ENCODE measurements at places on chromosomes 3 and 15. TPM values are rescaled to one million over a fixed set of nuclear protein-coding genes. Genes with fewer than 3 reads are reported as not detected.
A peak's percentile ranks its signal among the peaks of the same experiment; 100 is the strongest.

GRCh38 chr15:74378848-74379247 lies 11.4 kb upstream of the CYP11A1 start:
- no peaks in the 10 kb centered on the region for H3K36me3 ChIP-seq
- H3K27ac ChIP-seq, result no peak overlapping the region
- H3K27me3 ChIP-seq, result no peaks in the 10 kb centered on the region
- H3K4me3 ChIP-seq, result no peak overlapping the region
- peak; percentile 59 for DNase-seq

DNA sequence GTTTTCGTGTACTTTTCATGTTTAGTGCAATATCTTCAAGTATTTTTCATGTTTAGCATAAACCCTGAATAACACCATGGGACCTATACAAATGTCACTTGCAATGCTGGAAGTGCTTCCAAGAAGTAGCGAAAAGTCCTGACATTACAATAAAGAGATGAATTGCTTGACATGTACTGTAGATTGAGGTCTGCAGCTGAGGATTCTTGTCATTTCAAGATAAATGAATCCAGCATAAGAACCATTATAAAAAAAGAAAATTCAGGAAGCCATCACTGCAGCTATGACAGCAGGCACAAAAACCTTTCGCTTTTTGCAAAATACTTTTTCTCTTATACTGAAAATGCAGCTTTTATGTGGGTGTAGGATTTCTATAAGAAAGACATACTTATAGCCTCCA lies 37.4 kb downstream of the IFT57 start:
- H3K36me3 ChIP-seq, result no peaks in the 10 kb centered on the region
- H3K4me1 ChIP-seq, result no peaks in the 10 kb centered on the region
- H3K27ac ChIP-seq, result no peak overlapping the region
- no peaks in the 10 kb centered on the region for H3K27me3 ChIP-seq

DNA sequence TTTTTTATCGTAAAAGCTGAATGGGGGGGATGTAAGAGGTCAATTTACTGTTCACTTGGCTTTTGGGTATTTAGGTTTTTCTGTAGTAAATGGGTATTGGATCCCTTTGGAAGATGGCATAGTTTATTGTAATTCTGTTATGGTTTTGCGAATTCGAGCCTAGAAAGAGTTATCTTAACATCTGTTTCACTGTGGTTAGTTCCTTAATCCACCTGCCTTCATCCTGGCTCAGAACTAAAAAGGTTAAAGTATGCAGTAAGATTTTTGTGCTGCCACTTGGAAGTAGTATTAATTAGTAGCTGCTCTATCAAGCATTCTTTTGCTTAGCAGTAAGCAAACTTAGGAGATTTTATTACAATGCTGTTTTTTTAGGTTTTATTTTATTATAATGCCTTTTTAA lies 62.4 kb downstream of the ARIH1 start:
- no peak overlapping the region for H3K4me3 ChIP-seq
- H3K27me3 ChIP-seq, result no peaks in the 10 kb centered on the region
- no peak for DNase-seq
- no peak overlapping the region for H3K27ac ChIP-seq
- no peaks in the 10 kb centered on the region for H3K36me3 ChIP-seq
- no peaks in the 10 kb centered on the region for H3K4me1 ChIP-seq

Gene RTP1
- 0.48 TPM for total RNA-seq

DNA sequence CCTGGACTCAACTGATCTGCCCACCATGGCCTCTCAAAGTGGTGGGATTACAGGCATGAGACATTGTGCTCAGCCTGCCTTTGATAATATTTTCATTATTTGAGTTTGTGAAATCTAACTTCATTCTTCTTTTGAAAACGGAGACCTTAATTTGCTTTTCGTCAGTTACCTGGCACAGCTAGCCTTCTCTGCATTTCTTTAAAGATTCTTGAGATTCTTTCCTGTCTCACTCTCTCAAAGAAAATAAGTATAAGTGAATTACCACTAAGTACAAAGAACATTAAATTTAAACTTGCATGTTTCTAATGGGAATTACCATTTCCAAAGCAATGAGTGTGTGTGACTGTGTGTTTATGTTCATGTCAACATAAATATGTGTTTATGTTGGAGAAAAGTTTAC lies 187.9 kb downstream of the NFKBIZ start:
- DNase-seq, result no peak
- no peaks in the 10 kb centered on the region for H3K36me3 ChIP-seq
- H3K4me3 ChIP-seq, result no peak overlapping the region
- no peaks in the 10 kb centered on the region for H3K27me3 ChIP-seq
- H3K4me1 ChIP-seq, result peaks cover 4% of the 10 kb centered on the region

- no peak for DNase-seq
- no peaks in the 10 kb centered on the region for H3K27me3 ChIP-seq
- no peaks in the 10 kb centered on the region for H3K4me1 ChIP-seq
- H3K4me3 ChIP-seq, result no peak overlapping the region
- peaks cover under 1% of the 10 kb centered on the region for H3K36me3 ChIP-seq
Observed at GRCh38 chr3:98711426-98711825, 51.7 kb upstream of the ST3GAL6 start.

GRCh38 chr3:17844236-17844635 lies 101.8 kb upstream of the TBC1D5 start:
- no peaks in the 10 kb centered on the region for H3K4me1 ChIP-seq
- no peaks in the 10 kb centered on the region for H3K36me3 ChIP-seq
- no peaks in the 10 kb centered on the region for H3K27me3 ChIP-seq
- no peak for DNase-seq

Gene SPATA12
- not detected for total RNA-seq

Gene CHRNA3
- total RNA-seq, result not detected

DNA sequence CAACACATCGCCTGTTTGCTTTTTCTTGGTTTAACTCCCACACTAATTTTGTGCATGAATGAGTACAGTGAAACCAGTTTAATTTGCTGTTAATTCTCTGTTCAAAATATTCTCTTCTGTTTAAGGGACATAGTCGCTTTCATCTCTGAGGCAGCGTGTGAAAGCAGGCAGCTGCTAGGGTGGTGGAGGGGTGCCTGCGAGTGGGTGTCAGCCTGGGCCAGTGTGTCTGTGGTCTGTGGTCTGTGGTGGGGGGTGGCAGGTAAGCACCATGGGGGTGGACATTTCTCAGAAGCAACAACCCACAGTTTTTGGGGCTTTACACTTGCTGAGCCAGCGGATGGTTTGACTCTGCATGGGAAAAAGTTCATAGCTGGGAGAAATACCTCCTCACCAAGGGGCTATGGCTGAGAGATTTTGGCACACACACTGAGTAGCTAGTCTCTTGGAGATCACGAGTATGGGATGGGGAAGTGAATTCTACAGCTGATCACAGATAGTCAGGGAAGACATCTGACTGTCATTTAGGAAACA lies 109.2 kb downstream of the EPHB1 start:
- no peaks in the 10 kb centered on the region for H3K27me3 ChIP-seq
- no peak overlapping the region for H3K27ac ChIP-seq
- DNase-seq, result no peak
- no peak overlapping the region for H3K4me3 ChIP-seq
- H3K36me3 ChIP-seq, result no peaks in the 10 kb centered on the region

DNA sequence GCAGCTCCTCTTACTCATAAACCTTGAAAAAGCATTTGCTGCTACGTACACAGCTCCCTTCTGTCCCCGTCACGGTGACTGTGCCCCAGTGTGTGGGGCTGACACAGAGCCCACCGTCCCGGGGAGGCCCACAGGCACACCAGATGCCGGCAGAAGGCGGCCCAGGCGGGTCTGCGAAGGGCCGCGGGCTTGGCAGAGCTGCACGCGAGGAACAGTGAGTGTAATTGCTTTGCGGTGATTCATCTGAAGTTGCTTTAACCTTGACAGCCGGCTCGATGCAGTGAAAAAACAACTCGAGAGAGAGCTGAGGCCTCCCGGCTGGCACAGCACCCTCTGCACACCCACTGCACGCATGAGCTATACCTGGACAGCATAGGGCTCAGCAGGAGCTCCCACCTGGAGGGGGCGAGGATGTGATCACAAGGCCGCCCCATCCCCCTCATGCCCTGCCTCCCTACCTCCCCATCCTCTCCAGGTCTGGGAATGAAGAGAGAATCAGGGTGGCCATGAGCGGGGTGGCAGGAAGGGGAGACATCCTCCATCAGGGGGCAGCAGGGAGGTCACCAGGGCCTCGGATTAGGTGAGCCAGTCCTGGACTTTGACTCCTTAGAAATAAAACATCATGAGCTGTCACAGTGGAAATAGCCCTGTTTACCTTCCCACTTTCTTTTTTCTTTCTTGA lies 172.7 kb downstream of the MEGF11 start:
- no peak for DNase-seq
- H3K4me3 ChIP-seq, result no peak overlapping the region
- H3K4me1 ChIP-seq, result no peaks in the 10 kb centered on the region
- no peaks in the 10 kb centered on the region for H3K27me3 ChIP-seq

DNA sequence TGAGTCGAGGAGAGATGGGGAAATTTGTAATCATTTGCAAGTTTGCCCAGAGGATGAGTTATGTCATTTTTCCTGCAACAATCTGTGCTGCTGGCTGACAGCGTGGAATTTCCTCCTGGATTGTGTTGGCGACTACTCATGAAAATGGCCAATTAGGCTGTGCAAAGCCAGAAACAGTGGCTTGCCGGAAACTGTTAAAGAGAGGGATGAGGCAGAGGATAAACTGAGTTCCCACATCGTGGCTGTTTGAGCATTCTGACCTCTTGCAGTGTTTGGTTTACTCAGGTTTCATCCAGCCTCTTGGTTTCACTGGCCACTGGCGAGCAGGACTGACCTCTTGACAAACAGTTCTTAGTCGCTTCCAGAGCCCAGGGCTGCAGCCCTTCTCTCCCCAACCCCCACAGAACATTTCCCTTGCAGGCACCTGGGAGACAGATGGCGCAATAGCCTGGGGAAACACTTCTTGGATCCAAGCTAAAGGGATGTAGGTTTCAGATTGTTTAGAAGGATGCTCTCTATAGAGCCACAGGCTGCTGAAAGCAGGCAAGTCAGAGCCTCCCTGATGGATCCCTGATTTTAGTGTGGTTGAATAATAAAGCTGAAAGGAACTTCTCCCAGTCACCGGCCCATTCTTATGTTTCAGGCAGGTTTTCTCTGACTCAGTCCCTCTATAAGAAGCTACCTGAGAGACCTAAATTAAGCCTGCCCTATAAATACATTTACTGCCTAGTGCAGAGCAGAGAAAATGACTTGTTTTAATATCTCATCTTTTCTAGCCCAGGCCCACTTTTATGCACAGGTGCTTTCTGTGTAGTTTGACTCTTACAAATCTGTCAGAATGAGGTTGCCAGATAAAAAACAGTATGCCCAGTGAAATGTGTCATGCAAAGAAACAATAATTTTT lies 92.8 kb upstream of the UBE2E1 start:
- peak; percentile 56 for DNase-seq
- H3K4me1 ChIP-seq, result no peaks in the 10 kb centered on the region
- no peak overlapping the region for H3K4me3 ChIP-seq
- H3K36me3 ChIP-seq, result no peaks in the 10 kb centered on the region
- no peak overlapping the region for H3K27ac ChIP-seq

- no peak overlapping the region for H3K4me3 ChIP-seq
- H3K27me3 ChIP-seq, result no peaks in the 10 kb centered on the region
- no peaks in the 10 kb centered on the region for H3K4me1 ChIP-seq
Observed at GRCh38 chr15:57436166-57436565, 59.9 kb downstream of the CGNL1 start.

DNA sequence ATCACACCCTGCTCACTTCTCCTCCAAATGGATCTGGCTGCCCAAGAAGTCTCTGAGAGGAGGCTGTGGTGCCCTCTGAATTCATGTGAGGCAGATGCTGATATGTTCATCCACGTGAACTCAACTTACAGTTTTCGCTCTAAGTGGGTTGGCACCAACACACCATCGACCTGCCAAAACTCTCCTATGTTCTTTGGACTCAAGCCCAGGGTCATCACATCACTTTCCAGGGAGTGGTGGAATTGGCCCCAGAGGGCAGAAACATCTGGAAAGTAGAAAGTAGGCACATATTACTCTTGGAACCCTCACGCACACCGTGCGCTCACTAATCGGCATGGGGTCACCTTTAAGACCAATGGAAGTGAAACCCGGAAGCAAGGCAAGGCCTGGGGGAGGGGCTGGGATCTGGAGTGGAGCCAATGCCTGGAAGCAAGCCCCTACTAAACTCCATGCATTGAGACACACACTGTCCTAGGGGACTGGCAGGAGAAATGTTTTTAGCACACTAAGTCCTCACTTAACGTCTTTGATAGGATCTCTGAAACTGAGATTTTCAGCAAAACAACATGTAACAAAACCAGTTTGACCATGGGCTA lies 41.4 kb downstream of the SSUH2 start:
- H3K4me3 ChIP-seq, result no peak overlapping the region
- no peak for DNase-seq
- H3K27ac ChIP-seq, result no peak overlapping the region
- H3K36me3 ChIP-seq, result no peaks in the 10 kb centered on the region
- no peaks in the 10 kb centered on the region for H3K27me3 ChIP-seq

Gene TGM4
- total RNA-seq, result not detected

Gene DZIP3
- total RNA-seq, result 15.5 TPM

Gene PLSCR5
- not detected for total RNA-seq

Gene HYKK
- 8.0 TPM for total RNA-seq

DNA sequence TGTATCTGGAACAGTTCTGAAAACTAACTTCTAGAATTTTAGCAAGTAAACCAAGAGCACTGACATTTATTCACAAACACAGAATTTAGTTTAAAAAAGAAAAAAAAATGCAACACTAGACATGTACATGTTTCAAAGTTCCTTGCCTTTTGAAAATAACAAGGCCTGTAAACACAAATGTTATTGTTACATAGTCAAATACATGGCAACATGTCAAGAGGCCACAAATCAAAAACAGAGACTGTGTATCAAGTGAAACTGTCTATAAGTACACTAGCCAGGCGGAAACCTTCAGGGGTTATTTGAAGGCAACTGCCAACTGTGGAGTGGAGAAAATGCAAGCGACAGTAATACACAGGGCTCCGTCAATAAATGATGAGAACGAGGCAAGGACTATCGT lies 547.6 kb downstream of the FOXP1 start:
- peaks cover 3% of the 10 kb centered on the region for H3K36me3 ChIP-seq
- peaks cover 9% of the 10 kb centered on the region for H3K4me1 ChIP-seq
- no peaks in the 10 kb centered on the region for H3K27me3 ChIP-seq
- DNase-seq, result no peak
- peak overlapping the region; percentile 14 for H3K27ac ChIP-seq
- H3K4me3 ChIP-seq, result no peak overlapping the region

DNA sequence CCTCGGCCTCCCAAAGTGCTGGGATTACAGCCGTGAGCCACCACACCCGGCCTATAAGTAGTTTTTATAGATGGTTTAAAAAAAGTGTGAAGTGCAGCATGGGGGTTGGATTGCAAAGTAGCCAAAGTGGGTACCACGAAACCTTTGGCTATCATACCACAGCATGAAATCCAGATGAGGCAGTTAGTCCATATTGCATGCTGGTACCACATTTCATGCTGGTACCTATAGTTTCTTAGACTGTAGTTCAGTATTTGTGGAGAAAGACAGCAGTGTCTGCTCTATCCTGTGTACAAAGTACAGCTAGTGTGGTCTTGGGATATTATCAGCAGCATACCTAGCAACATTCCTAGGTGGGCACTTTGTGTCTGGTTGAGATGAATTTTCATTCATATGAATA lies 11.8 kb downstream of the ZNF609 start:
- no peaks in the 10 kb centered on the region for H3K27me3 ChIP-seq
- DNase-seq, result no peak
- no peak overlapping the region for H3K4me3 ChIP-seq
- no peaks in the 10 kb centered on the region for H3K36me3 ChIP-seq

Measured in aorta (tissue), 5 donors.